ENCODE measurements at places on chromosomes 3 and 15.

- no peak for DNase-seq
Observed at GRCh38 chr15:38164507-38164906, 88.1 kb upstream of the SPRED1 start.

DNA sequence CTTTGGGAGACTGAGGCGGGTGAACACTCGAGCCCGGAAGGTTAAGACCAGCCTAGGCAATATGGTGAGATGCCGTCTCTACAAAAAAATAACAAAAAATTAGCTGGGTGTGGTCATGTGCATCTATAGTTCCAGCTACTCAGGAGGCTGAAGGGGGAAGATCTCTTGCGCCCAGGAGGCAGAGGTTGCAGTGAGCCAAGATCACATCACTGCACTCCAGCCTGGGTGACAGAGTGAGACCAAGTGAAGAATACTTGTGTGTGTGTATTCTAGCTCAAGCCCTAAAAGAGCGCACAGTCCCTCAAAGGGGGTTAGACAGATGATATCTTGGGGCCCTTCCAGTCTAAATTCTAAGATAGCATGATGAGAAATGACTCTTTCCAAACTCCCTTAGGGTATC is 23.7 kb downstream of the DAPK2 start:
- DNase-seq, result no peak

GRCh38 chr3:107637416-107638183 is 114.8 kb downstream of the BBX start:
- DNase-seq, result no peak

DNA sequence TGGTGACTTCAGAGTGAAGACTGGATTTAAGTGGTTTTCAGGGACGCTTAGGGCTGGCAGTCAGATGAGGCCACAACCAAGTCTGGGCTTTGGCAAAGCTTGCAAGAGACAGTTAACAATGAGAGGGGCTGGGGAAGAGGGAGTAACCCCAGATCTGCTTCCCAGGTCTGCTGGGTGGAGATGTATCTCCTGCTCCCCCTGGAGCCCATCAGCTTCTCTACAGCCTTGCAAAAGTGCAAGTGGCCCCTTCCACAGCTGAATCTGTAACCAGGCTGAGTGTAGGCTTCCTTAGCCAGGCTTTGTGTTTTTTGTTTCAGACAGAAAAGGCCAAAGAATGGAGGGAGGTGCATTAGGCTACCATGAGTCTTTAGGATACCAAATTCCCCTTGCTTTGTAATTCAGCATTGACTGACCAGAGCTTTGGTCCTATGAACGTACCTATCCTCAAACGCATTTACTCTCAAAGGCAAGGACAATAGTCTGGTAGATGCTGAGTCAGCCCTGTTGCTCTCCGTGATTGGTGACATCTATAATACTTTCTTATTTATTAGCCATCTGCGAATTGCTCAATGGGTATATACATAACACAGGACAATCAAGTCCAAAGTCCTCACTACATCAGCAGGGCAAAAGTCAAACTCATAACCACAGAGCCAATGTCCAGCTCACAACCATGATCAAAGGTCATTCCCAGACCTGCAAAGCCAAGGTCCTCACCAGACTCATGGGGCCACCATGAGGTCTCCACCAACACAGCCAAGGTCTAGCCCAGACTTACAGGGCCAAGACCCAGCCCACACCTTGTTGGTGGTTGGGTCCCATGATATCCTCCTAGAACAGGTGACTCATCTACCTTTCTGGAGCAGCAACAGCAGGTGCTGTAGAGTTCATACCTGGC is 17.1 kb downstream of the CCDC13 start:
- DNase-seq, result no peak

DNA sequence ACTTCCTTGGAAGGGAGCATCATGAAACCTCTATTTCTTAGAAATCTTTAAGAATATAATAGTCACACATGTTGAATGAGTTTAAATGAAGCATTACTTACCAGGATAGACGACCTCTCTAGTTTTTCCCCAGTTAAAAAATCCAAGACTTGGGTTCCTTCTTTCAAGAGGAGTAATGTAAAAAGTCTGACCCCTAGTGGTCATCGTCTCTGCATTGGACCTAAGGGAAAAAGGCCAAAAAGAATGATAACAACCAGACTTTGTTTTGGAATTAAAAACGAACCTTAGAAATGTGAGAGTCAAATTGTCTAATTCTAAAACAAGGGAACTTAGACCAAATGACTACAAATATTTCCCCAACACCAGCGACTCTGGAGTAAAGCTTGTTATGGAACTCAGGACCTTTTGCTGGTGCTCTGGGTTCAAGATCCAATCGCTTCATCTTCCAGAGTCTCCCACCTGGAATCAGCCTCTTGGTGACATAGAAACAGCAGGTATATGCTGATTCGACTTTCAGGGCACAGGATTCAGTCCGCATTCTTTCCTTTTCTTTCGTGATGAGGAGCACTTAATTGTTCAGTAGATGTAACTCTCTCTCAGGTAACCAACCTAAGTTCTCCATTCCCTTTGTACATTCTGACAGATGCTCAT is 214.8 kb upstream of the TPRG1 start:
- DNase-seq, result no peak

GRCh38 chr15:40889112-40889511 is 5.1 kb upstream of the VPS18 start:
- DNase-seq, result no peak

- DNase-seq, result no peak
Observed at GRCh38 chr3:50515565-50516439, 12.4 kb upstream of the CACNA2D2 start.

DNA sequence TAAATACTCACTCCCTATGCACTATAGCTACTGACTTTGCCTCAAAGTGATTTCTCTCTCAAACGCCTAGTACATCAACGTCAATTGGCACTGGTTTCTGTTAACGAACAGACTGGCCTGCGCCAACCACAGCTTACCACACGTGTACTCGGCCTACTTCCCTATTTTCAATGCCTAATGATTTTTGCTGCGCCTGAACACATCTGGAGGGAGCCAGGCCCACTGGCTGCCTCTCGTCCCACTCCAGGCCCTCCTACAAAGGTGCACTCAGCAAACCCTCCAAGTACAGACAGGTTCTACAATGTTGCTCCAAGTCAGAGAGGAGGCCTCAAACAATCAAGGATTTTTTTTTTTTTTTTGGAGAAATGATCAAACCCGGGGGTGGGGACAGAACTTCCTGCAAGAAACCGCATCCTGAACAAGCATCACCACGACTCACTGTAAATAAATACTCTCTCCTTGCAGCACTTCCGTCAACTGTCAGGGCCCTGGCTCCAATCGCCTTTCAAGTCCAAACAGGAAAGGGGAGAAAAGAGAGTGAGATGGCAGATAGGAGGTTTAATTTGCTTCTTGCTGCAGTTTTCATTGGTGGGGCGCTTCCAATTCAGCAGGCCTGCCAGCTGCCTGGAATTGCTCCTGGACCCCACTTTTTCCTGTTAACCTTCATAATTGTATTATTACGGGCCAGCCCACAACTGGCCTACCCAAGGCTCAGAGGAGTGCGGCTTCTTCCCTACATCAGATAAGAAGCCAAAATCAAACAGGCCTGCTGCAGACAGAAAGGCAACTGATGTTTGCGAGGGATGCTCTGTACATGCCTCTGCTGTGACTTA is 139.3 kb downstream of the FOXP1 start:
- DNase-seq, result peak; percentile 70

- DNase-seq, result no peak
Observed at GRCh38 chr15:64536244-64536836, 76.0 kb downstream of the ZNF609 start.

All from stimulated activated effector memory CD8-positive, alpha-beta T cell treated with anti-CD3 and anti-CD28 coated beads, Interleukin-12 subunit alpha, Interleukin-12 subunit beta, amount 100 ng/mL, for 72 hours (primary cell).